Activated T-cell treated with anti-CD3 and anti-CD28 coated beads, Interleukin-2, amount 50 U/mL, for 72 hours (primary cell): ENCODE measurements at places on chromosomes 2 and 18. TPM values are rescaled to one million over a fixed set of nuclear protein-coding genes. Genes with fewer than 3 reads are reported as not detected.

DNA sequence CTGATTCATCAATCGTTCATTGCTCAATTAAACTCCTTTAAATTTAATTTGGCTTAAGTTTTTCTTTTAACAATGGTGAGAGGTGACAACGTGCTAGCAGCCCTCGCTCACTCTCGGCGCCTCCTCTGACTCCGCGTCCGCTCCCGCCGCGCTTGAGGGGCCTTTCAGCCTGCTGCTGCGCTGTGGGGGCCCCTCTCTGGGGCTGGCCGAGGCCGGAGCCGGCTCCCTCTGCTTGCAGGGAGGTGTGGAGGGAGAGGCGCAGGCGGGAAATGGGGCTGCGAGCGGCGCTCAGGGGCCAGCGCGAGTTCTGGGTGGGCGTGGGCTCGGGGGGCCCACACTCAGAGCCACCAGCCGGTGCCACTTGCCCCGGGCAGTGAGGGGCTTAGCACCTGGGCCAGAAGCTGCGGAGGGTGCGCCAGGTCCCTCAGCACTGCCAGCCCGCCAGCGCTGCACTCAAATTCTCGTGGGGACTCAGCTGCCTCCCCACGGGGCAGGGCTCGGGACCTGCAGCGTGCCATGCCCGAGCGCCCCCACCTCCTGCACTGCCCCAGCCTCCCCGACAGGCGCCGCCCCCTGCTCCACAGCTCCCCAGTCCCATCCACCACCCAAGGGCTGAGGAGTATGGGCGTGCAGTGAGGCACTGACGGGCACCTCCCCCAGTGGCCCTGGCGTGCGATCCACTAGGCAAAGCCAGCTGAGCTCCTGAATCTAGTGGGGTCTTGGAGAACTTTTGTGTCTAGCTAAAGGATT lies 19.6 kb downstream of the ANKMY1 start:
- DNase-seq = no peak
- peaks cover 4% of the 10 kb centered on the region for H3K36me3 ChIP-seq
- H3K27ac ChIP-seq = no peak overlapping the region
- H3K4me1 ChIP-seq = peaks cover 8% of the 10 kb centered on the region
- H3K4me3 ChIP-seq = no peak overlapping the region

DNA sequence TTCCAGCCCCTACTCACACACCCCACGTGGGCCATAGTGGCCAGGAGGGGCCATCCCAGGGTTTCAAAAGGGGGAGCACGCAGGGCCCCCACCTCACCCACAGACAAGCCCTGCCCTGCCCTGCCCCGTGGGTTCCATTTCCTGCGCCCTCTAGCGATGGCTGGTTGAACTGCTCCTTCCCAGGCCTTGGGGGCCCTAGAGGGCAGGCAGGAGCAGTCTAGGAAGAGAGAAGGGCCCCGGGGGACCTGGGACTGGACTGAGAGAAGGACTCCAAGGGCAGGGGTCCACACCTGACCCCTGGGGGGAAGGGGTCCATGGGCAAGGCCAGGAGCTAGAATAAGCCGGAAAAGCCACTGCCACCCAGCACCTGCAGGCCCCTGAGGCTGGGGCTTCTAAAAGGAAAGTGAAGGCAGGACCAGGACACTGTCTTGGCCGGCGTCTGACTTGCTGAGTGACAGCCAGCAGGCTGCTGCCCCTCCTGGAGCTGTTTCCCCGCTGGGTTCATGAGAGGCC lies 10.1 kb downstream of the CYP26B1 start:
- DNase-seq = peak; percentile 78
- peaks cover 6% of the 10 kb centered on the region for H3K27me3 ChIP-seq
- H3K4me3 ChIP-seq = no peak overlapping the region

MATN3 gene
- total RNA-seq = not detected

DNA sequence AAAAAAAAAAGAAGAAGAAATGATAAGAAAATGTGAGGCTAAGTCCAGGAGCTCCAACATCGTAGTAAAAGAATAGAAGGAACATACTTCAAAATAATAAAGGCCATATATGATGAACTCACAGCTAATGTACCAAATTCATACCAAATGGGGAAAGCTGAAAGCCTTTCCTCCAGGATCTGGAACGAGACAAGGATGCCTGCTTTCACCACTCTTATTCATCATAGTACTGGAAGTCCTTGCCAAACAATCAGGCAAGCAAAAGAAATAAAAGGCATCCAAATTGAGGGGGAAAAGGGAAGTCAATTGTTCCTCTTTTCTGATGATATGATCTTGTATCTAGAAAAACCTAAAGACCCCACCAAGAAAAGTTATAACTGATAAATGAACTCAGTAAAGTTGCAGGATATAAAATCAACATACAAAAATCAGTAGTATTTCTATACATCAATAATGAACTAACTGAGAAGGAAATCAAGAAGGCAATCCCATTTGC lies 170.6 kb downstream of the METTL4 start:
- H3K27ac ChIP-seq = no peak overlapping the region
- no peaks in the 10 kb centered on the region for H3K36me3 ChIP-seq
- DNase-seq = no peak
- H3K27me3 ChIP-seq = no peaks in the 10 kb centered on the region
- no peak overlapping the region for H3K4me3 ChIP-seq
- H3K4me1 ChIP-seq = no peaks in the 10 kb centered on the region

DNA sequence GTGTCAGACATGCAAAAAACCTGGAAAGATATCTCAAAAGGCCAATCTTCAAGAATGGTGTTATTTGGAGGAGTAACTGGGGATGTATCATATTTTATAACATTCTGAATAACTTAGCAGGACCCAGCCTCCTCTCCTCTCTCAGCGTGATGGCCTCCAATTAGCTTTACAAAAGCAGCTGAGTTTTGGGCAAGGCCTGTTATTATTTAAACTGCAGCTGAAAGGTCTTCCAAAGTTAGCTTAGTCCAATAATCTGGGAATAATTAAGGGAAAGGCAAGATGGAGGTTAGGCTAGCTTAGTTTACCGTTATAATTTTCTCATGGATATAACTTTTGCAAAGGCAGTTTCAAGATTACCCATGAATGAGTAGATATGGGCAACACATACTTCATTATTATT lies 32.8 kb upstream of the MPPE1 start:
- H3K4me3 ChIP-seq = no peak overlapping the region

NTSR2 gene
- not detected for total RNA-seq

DNA sequence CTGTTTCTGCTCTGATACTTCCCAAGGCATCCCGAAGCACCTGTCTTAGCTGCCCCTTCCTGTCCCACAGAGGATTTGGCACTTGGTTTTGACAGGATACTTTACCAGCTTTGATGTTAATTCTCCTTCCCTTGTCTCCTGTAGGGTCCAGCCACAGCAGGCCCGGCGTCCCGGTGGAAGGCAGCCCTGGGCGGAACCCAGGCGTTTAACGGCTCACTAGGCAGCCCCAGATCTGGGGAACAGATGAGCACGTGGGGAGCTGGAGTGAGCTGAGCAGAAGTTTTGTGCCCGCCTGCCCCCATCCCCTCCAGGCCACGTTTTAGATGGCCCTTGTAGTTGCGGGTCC lies 11.4 kb downstream of the ANKRD23 start:
- H3K27me3 ChIP-seq = no peaks in the 10 kb centered on the region
- no peak overlapping the region for H3K4me3 ChIP-seq
- H3K36me3 ChIP-seq = peaks cover 4% of the 10 kb centered on the region

MIB1 gene
- total RNA-seq = 45.4 TPM

DNA sequence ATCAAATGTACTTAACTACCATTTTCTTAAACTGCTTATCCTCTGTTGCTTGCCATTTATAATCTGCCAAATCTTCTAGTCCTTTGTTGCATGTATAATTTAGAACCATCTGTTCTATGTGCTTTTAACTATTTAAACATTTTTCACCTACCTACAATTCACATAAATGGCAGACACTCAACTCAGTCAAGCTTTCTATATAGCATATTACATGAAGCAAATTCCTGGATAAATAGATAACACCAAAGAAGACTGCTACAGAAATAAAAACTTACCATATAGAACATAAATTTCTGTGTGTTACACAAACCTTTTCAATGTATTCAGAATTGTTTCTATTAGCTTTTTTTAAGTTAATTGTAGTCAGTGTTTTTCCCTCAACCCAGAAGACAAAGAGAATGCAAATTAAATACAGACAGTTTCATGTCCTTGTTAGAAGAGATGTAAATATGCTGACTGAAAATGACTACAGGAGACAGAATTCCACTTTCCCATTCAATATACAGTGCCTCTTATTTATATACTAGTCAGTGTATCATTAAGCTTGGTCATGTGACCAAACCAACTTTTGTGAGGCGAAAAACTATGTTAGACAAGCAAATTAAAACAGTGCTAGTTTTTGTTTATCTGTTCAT lies 2.6 kb downstream of the BAZ2B start:
- peaks cover 30% of the 10 kb centered on the region for H3K27me3 ChIP-seq
- H3K4me1 ChIP-seq = peaks cover 16% of the 10 kb centered on the region
- no peak for DNase-seq
- no peak overlapping the region for H3K27ac ChIP-seq

TCF23 gene
- total RNA-seq = not detected

DNA sequence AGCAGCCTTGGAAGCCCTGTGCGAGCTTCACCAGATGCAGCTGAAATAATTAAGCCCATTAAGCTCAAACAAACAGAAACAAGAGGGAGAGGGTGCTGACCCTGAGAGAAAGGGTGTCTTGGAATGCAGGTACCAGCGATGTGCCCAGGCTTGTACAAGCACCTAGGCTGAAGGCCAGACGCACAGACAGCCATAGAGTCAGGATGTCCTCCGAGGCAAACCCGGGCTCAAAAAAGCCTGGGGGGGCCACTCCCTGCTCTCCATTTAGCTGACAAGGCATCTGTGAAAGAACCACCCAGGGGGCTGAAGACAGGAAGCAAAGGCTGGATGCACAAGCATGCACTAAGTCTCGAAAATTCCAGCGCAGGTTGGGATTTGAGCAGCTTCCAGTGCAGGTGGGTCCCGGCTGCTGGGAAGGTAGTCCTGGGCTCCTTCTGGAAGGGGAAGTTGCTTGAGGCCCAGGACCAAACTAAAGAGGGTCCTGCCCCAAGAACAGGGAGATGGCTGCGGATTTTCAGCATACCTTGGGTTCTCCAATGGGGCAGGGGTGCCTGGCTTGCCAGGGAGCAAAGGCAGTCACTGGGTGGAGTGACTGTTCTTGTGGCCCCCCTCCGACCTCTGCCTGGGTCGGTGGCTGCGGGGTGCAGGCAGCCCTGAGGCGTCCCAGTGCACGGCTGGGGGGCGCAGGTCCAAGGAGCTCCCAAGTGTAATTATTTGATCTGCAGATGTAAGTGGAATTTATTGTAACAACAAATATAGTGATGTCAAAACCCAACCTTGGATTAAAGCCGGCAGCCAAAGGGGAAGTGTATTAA lies 5.9 kb downstream of the GBX2 start:
- no peak overlapping the region for H3K4me3 ChIP-seq
- H3K36me3 ChIP-seq = peaks cover 2% of the 10 kb centered on the region
- H3K4me1 ChIP-seq = peaks cover 10% of the 10 kb centered on the region
- peaks cover 63% of the 10 kb centered on the region for H3K27me3 ChIP-seq

GRCh38 chr2:118123561-118124232 lies 35.4 kb downstream of the INSIG2 start:
- no peak overlapping the region for H3K4me3 ChIP-seq
- no peaks in the 10 kb centered on the region for H3K4me1 ChIP-seq
- no peak for DNase-seq
- H3K36me3 ChIP-seq = no peaks in the 10 kb centered on the region
- no peak overlapping the region for H3K27ac ChIP-seq

DNA sequence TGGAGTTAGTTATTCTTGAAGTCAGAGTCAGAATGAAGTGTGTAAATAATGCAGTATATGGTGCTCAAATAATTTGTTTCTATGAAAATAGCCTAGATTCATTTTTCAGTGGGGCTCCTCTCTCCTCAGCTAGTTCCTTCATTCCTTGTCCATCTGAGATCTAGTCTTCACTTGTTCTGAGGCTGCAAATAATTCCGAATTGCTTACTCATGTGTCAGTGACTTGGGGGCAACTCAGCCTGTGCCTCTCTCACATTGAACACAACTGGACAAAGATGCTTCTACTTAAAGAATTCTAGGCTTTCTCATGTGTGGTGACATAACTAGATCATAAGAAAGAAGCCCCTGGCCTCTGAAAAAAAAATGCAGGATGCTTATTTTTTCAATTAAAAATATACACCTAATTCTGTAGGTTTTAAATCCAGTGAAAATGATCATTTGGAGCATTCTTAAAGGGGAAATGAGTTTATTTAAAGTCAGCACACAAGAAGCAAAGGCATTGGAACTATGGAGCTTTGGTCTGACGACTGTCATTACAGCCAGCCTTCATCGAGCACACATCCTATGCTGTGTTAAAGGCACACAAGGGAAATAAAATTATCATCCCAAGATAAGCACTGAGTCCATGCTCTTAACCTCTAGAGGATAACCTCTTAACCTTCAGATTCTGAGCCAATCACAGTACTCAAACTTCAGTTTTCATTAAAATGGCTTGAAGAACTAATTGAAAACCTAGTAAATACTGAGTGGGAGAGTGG lies 24.8 kb upstream of the SCN7A start:
- H3K36me3 ChIP-seq = no peaks in the 10 kb centered on the region
- no peaks in the 10 kb centered on the region for H3K27me3 ChIP-seq
- DNase-seq = no peak
- H3K27ac ChIP-seq = no peak overlapping the region

DNA sequence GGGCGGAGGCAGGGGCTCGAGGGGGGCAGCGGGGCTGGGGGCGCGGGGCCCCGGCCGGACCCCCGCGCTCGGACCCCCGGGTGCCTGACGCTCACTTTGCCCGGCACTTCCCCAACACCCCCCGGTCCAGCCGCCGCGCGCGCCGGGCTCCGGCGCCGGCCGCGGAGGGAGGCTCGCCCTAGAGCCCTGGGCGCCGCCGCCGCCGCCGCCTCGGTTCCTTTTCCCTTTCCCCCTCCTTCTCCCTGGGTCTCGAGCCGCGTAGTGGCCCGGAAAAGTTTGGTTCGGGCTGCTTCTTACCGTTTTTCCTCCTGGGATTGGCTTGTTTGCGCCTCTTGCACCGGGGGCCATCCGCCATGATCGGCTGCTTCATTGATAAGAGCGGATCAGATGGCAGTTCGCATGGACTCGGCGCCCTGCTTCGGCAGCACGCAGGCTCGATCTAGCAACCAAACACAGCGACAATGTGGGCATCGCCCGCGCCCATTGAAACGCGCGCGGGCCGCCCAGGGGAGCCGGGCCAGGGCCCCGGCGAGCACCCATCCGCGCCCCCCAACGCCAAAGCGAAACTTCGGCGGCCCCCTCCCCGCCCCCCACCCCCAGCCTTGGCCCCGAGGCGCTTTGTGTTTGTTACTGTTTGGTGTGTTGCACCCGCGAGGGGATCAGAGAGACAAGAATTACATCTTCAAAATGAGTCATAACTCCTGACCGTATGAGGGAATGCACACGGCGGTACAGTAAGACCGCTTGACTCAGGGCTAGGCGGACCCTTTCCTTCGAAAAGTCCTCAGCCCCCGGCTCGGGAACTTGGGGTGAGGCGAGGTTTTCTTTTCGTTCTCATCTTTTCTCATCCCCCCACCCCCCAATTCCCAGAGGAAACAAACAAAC lies 2.7 kb downstream of the ZEB2 start:
- DNase-seq = peak; percentile 67
- H3K27ac ChIP-seq = peak overlapping the region; percentile 96
- no peak overlapping the region for H3K4me3 ChIP-seq
- peaks cover 2% of the 10 kb centered on the region for H3K36me3 ChIP-seq
- H3K4me1 ChIP-seq = peaks cover 21% of the 10 kb centered on the region

DNA sequence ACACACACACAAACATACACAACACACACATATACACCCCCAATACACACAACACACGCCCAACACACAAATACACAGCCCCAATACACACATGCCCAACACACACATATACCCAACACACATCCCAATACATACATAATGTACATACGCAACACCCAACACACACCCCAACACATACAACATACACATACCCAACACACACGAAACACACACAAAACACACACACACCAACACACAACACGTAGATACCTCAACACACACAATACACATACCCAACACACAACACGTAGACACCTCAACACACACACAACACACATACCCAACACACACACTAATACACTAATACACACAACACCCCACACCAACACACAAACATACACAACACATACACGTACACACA lies 8.9 kb upstream of the STK25 start:
- H3K4me3 ChIP-seq = no peak overlapping the region
- H3K27ac ChIP-seq = no peak overlapping the region
- no peak for DNase-seq
- H3K27me3 ChIP-seq = peaks cover 6% of the 10 kb centered on the region
